Activated CD8-positive, alpha-beta T cell treated with anti-CD3 and anti-CD28 coated beads, Interleukin-2, amount 10 ng/mL, durations not matched to agents 7 days and 5 days (primary cell): ENCODE measurements at places on chromosomes 5 and 9.
A peak's percentile ranks its signal among the peaks of the same experiment; 100 is the strongest.

GRCh38 chr5:4348919-4349318, 753.3 kb downstream of the IRX1 start:
- DNase-seq, result no peak

DNA sequence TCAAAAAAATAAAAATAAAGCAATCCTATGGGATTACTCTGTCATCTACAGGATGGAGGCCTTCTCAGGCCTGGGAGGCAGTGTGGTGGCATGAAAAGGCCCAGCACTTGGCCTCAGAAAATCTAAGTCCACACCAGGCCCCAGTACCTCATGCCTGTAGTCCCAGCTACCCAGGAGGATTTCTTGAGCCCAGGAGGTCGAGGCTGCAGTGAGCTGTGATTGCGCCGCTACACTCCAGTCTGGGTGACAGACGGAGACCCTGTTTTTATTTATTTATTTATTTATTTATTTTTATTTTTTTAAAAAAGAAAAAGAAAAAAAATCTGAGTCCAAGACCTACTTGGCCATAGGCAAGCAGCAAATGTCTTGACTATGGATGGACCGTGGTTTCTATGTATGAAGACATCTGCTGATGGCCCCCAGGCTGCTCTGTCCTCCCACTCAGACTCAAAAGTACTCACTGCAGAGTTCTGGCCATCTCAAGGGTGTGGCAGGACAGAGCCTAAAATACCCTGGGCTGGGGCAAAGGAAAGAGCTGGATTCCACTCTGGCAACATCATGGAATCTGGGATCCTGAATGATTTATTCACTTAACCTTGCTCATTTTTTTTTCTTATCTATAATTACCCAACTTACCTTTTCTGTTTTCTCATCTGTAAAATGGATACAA, 55.0 kb downstream of the ARHGEF37 start:
- no peak for DNase-seq

DNA sequence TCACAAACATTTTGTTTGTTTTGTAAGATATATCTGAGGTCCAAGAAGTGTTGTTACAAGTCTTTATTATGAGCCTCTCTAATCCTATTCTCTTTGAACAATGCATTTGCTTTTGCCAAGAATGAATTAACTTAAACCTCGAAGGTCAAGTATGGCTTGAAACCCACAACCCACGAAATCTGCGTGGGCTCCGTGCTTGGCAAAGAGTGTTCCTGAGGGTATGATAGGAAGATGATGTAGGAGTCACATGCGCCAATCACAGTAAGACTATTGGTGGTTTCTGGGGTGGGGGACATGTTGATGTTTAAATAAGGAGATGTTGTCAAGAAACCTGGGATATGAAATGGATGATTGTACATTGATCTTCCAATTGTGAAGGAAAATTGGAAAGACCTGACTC, 330.8 kb upstream of the RFX3 start:
- DNase-seq, result no peak

- DNase-seq, result peak; percentile 24
Observed at GRCh38 chr5:18749763-18750162, 1115.5 kb downstream of the TAF11L14 start.

DNA sequence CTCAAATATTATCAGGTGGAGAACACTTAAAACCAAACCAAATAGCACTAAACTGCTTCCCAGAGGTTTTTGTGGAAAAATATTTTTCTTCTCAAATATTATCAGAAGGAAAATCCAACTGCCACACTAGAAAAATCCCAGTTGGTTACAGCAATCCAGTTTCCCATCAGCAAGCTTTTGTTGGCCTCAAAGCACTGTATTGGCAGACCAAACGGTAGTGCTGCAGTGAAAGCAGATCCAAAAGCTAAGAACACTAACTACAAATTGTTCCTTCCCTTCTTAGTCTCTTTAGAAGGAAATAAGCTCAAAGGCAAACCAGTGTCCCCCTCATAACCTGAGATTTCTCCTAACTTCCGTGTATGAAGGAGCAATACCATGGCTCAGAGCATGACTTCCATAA, 105.3 kb downstream of the TRIM36 start:
- no peak for DNase-seq

DNA sequence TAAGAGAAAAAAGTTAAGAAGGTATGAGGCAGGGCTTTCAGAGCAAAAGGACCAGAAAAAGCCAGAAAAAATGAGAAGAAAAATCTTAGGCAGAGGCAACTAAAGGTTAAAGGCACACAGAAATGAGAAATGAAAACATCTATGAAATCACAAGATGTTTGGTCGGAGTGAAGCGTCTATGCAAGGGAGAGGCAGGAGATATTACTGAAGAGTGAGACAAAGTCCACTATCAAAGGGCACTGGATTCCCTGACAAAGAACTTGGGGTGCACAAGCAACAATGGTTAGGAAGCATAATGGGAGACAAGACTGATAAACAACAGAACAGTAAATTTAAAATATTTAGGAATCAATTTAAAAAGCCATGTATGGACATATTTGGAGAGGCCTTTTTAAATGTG, 16.9 kb downstream of the PANK3 start:
- no peak for DNase-seq

DNA sequence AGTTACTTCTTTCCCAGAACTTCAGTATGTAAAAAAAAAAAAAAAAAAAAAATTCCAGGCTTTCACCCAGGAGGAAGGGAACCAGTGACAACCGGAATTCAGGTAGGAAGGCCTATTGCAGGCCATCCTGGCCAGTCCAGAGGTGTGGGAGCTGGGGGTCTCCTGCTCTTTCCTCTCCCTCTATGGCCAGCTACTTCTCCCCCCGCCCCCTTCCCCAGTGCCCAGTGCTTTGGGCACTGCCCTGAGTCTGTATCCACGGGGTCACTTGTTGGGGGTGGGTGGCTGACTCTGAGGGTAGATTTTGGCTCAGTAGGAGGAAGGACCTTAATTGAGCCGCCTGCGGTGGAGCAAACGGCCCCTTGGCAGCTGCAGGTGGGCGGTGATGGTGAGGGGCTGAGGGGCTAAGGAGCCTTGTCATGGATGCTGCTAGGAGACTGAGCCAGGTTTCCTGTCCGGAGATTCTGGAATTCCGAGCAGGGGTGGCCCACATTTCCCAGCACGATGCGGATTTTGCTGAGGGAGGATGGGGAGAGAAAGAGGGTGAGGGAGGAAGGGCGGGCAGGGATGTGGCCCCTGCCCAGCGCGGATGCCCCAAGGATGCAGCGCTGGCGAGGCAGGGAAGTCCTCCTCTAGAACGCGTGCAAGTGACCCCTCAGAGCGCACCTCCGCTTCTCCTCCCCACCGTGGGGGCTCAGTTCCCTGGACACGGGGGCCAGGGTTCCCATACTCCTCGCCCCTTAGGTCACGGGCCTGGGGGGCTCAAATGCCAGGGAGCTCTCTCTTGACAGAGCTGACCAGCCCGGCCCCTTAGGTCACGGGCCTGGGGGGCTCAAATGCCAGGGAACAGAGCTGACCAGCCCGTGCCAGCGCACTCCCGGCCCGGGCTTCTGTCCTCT, 1.2 kb upstream of the PHF2 start:
- DNase-seq, result no peak

GRCh38 chr5:132225165-132226032, 2.3 kb downstream of the P4HA2 start:
- no peak for DNase-seq

DNA sequence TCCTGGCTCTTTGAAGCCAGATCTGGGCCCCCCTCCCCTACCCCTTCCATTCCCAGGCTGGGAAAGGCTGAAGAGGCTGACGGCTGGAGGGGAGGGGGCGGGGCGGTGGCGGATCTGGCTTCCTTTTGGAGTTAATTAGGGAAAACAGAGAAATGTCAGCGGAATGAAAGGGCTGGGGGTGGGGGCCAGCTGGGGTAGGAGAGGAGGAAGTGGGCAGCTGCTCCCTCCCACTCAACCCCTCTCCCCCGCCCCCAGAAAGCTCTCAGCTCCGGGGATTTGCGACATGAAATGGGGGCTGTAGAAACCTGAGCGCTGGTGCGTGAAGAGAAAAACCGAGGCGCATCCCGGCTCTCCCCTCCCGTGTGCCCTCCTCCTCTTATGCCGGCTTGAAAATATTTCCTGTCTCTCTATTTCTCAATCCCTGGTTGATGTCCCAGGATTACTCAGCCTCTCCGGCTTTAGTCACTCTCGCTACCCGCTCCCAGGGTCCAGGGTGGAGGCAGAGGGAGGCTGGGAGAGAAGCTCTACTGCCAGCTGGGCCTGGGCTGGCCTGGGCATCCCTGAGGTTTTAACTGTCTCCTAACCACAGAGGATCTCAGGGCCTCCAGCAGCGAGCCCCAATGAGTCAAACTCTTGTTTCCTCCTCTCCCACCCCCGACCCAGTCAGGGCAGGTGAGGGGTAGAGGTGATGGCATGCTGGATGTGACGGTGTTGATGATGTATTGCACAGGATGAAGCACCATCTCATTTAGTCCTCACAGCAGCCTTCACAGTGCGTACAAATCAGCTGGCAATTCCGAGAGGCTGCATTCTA, 20.1 kb downstream of the PCDHGC5 start:
- no peak for DNase-seq

GRCh38 chr9:1443450-1443849, 393.3 kb downstream of the DMRT2 start:
- no peak for DNase-seq

GRCh38 chr9:72661401-72662135, 140.2 kb downstream of the TMC1 start:
- no peak for DNase-seq

- DNase-seq, result no peak
Observed at GRCh38 chr5:20157089-20157488, 169.1 kb upstream of the CDH18 start.

GRCh38 chr5:134086943-134087305, 27.6 kb upstream of the TCF7 start:
- DNase-seq, result peak; percentile 87

GRCh38 chr5:15386122-15386521, 113.9 kb upstream of the FBXL7 start:
- no peak for DNase-seq

GRCh38 chr9:10204276-10204675, 408.5 kb downstream of the PTPRD start:
- no peak for DNase-seq

- DNase-seq, result no peak
Observed at GRCh38 chr9:125992557-125992956, 245.4 kb downstream of the PBX3 start.

DNA sequence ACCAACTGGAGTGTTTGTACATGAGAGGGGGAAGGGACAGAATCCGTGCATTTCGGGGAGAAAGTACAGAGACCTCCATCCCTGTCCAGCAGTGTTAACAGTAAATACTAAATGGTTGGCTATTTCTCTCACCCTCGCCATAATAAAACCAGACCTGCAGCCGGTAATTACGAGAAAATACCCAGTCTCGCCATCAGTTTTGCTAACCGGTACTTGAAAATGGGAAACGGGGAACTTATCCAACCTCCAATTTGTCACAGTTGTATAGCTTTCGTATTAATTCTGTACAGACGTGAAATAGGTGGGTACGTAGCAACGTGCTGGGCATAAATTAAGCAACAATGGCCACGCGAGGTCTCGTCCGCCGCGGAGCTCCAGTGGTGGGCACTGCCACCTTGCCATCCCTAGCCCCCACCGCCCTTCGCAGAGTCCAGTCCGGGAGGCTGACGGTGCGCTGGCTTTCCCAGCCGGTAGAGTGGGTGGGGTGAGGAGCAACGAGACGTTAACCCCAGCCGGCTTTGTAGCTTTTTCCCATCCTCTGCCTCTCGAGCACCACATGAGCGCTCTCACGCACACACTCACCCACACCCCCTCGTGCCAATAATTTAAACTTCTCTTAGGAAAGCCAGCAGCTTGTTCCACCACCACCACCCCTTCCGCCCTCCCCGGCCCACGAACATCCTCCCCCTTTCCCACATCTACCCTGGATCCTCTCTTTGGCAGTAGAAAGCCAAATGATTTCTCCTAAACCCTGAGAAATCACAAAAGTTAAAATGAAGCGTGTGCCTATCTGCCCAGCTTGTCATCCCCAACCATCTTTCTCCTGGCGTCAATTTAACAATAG, 1.8 kb downstream of the ELAVL2 start:
- no peak for DNase-seq

DNA sequence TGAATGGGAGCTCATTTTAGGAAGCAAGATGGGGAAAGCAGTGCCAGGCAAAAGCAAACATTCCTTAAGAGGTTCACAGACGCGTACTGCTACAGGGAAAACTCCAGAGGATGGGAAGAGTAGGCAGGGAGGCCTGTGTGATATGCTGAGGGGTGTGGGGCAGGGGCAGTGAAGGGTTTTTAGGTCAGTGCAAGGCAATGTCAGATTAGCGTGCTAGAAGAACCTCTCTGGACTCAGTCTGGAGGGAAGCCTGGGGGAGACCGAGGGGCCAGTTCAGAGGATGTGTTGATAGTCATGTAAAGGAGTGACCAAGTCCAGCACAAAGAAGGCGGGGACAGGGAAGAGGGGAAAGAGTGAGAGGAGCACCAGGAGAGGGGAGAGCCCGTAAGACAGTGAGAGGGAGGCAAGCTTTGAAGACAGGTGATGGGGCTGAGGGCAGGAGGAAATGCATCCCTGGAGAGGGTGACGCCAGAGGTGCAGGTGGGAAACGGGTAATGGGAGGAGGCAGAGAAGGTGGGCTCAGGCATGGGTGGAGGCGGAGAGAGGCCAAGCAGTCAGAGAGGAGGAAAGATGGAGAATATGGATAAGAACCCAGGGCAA, 134.5 kb downstream of the MTX3 start:
- DNase-seq, result no peak

DNA sequence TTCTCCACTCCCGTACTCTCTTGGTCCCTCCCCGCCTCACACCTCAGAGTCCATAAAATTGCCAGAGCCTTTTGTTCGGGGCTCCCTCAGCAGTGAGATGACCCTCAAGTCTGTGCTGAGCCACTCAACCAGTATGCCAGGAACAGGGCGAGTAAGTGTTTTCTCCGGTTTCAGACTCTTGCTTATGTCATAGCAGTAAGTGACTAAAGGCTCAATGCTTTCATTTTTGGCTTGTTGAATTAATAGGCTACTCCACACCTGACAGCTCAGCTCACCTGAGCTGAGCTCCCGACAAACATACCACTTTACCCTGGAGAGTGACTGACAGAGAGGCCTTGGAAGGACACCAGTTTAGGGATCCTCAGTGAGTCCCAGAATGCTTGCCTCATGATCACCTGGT, 30.5 kb downstream of the PCSK1 start:
- DNase-seq, result no peak

- no peak for DNase-seq
Observed at GRCh38 chr9:23215688-23216087, 610.4 kb downstream of the ELAVL2 start.

DNA sequence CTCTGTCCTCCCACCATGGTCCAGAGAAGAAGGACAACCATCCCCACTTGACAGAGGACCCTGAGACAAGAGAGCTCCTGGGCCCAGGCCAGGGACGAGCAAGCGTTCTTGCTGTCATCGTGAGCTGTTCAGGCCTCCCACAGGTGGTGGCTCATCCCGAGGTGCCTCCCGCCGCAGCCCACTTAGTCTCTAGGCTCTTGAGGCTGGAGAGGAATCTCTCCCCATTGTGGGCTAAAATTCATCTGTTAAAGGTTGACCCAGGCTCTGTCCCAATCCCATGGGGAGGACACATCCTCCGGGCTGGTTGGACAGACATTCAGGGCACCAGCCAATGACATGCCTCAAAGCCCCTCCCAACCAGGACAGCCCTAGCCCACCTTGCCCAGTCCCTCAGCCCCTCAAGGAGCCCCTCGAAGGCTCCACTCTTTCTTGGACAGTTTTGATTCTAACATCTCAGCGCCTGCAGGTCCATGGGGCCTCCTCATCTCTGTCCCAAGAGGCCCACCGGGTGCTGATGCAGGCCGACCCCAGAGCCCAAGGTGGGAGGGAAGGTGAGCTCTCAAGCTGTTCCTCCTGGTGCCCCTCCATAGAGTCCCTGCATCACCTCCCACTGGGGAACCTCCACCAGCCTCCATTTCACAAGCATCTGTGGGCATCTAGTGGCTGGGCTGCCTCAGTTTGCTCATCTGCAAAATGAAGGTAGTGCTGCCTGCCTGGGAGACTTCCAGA, 52.9 kb downstream of the BARX1 start:
- no peak for DNase-seq
